Right lung (tissue), 10 donors: ENCODE measurements at places on chromosomes 2 and 18. TPM values are rescaled to one million over a fixed set of nuclear protein-coding genes. Genes with fewer than 3 reads are reported as not detected.

- no peak for DNase-seq
Observed at GRCh38 chr18:56495884-56496283, 142.5 kb downstream of the TXNL1 start.

- no peak for DNase-seq
Observed at GRCh38 chr2:129801575-129801974, 177.9 kb upstream of the RAB6C start.

The GPAT2 gene
- 2.4 TPM for polyA plus RNA-seq

DNA sequence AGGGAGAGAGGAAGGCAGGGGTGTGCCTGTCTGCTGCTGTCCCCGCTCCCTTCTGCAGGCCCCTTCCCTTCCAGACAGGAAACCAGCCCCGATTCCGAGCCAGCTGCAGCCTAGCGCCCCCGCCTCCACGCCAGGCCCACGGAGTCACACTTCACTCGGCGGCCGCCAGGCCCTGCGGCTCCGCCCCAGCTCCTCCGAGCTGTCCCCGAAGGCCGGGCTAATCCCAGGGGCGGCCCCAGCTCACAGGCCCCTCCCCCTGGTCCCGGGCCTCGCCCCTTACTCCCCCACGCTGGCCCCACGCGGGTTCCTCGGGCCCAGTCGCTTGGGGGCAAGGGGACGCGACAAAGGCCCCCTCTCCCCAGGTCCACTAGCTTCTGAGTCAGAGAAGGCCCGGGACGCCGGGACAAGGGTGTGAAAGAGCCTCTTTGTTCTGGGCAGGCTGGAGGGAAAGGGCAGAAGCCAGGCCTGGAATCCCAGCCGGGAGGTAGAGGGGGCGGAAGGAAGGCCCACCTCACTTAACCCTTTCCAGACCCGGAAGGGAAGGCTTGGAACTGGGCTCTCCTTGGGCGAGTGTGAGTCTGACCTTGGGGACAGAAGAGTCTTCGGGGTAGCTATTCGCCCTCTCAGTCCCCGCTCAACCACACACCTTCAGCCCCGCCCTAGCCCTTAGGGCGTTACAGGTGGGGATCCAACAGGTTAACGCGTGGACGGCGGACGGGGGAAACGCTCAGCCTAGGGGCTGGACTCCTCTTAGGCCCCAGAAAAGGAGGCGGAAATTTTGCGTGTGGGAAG is 1.2 kb downstream of the RTKN start:
- peak; percentile 94 for DNase-seq

GRCh38 chr2:234496835-234497593 is at the start of gene ARL4C:
Gene ARL4C, minus strand, starts transcription at chr2:234497081. Its CDS starts 495 bp downstream, at chr2:234496586.
- DNase-seq, result peak; percentile 76

DNA sequence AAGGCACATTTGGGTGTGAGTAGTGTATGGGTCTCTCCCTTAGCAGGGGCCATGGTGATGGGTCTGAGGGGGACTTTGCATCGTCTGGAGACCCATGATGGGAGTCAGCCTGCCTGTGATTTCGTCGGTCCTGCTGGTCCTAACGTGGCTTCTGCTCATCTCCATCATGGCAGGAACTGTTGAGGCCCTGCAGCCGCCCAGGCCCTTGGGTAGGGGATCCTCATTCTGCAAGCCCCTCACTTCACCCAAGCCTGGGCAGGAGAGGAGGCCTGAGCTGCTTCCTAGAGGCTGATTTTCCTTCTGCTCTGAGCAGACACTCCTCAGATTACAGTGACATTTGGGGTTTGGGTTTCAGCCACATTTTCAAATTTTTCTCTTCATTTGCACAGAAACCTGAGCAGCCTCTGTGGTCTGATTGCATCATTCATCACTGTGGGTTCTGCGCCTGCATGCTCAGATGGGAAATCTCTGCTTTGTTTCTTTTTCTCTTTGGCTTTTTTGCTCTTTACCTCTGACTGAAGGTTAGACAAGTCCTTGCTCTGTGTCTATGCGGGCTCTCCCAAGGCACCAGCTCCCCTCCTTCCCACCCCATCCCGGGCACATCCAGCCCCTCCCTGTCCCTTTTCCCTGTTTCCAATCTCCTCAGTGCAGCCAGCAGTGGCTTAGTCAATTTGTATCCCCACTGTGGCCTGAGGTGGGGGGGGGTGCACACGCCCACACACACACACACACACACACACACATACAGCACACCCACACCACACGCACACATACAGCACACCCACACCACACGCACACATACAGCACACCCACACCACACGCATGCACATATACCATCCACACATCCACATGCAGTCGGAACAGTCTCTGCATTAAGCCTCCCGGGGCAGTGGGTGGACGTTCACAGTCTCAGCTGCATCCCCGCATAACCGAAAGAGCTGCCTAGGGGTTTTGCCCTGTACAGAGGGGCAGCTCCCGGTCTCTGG is 305.4 kb upstream of the HS6ST1 start:
- DNase-seq, result no peak

DNA sequence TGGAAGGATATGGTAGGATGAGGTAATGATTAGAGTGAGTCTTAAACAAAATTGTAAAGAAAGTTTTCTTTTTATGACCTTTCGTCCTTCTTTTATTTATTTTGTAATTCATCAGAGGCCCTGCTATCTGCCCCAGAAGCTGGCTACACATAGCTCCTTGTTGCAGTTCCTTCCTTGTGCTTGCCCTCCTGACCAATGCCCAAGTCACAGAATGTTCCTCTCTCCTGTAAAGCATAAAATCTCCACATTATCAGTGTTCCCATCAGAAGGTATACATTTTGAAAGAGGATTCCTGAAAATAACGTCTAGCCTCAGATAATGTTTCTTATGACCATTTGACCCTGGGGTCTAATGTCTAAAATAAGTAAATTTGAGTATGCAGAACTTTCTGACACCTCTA is 78.3 kb downstream of the RND3 start:
- no peak for DNase-seq

- DNase-seq, result no peak
Observed at GRCh38 chr18:30334781-30335180, 707.8 kb downstream of the DSC3 start.

- DNase-seq, result no peak
Observed at GRCh38 chr18:26646901-26647300, 98.5 kb upstream of the KCTD1 start.

GRCh38 chr18:46069524-46069923 is 2.5 kb downstream of the PSTPIP2 start:
- no peak for DNase-seq

GRCh38 chr2:202079310-202079709 is 6.3 kb downstream of the KIAA2012 start:
- DNase-seq, result no peak

The RIF1 gene
- 43.7 TPM for polyA plus RNA-seq

The CFAP210 gene
- 3.8 TPM for polyA plus RNA-seq

The LONRF2 gene
- 3.8 TPM for polyA plus RNA-seq

DNA sequence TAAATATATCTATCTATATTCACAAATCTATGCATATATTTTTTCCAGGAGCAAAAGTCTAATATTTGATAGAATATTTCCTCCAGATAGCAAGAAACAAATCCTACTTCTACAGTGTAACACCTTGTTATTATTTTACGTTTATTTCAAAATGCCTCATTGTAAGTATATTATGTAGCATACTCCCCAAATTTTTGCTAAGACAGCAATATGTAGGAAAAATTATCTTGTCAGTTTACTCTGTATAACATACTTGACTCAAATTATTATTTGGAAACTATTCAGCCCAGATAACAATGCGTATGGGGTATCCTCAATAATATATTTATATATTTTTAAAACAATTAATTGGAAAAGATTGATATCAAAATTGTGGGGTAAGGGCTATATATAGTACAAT is 313.2 kb downstream of the NR4A2 start:
- no peak for DNase-seq

DNA sequence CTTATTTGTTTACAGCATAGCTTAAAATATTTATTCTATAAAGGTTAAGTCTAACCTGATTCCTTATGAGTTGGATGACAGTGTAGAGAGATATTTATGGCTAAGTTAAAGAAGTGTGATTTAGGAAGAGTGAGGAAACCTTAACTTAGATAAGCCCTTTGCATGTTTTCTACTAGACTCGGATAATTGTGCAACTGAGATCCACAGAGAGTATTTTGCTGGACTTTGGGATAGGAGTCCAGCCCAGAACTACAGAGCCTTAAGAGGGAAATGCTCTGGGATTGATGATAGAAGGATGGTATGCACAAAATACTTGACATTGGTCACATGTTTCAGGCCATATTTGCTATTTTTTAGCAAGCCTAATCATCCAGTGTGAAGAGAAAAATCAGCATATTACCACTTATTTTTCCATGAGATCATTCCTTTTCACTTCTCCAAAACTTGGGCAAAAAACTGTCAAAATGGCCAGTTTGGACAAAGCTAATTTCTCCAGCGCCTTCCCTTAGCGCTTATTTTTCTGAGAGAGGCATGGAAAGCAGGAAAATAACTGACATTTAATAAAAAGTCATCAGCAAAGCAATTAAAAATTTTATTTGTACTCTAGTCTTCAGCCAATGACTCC is 3.1 kb downstream of the CD28 start:
- no peak for DNase-seq

The DYSF gene
- 21.1 TPM for polyA plus RNA-seq

DNA sequence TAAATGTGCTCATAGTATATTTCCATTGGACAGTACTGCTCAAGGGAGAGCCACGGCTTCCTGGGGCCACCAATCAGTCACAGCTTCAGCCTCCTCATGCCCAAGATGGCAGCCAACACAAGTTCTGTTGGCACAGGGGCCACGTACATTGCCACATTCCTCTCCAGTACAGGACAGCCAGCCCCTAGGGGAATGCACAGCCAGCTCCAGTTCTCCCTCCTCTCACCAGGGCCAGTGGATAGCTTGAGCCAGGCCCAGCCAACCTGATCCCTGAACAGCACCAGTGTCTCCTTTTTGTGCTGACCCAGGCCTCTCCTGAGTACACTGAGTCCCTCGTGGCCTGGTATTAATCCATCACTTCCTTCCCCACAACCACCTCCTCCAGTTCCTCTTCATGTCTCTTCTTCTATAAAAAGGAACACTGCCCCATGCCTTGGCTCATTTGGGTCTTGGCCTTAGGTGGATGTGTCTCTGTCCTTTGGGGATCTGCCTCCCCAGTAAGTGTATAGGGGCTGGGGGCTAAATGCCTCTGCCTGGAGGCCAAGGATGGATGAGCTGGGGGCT is 168.7 kb downstream of the TNS1 start:
- DNase-seq, result no peak

- DNase-seq, result peak; percentile 36
Observed at GRCh38 chr2:146312899-146313298, 1531.9 kb upstream of the ACVR2A start.

The SKA1 gene
- 9.8 TPM for polyA plus RNA-seq

DNA sequence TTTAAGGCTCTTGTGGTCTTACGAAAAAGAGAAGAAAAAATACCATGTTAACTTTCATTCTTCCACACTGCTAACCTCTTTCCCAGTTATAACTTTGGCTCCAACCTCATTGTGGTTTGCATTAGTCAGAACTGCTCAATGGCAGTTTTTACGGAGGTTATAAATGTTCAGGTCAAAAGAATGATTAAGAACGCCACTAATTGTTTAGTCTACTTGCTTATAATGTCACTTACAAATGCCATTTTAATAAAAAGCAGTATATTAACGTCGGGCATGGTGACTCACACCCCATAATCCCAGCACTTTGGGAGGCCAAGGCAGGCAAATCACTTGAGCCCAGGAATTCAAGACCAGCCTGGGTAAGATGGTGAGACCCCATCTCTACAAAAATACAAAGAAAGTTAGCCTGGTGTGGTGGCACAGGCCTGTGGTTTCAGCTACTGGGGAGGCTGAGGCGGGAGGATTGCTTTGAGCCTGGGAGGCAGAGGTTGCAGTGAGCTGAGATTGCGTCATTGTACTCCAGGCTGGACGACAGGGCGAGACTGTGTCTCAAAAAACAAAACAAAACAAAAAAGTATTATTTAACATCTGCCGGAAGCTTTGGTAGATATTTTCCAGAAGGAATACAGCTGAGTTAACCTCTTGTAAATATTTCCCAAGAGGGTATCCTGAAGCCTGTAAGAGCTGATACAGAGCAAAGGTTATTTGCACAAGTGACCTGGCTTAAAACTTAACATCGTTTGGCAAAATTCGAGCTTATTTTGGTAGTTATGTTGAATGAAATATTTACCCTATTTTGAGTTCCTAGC is 5.1 kb downstream of the AGPS start:
- no peak for DNase-seq
